ENCODE measurements at places on chromosomes 4 and X.

DNA sequence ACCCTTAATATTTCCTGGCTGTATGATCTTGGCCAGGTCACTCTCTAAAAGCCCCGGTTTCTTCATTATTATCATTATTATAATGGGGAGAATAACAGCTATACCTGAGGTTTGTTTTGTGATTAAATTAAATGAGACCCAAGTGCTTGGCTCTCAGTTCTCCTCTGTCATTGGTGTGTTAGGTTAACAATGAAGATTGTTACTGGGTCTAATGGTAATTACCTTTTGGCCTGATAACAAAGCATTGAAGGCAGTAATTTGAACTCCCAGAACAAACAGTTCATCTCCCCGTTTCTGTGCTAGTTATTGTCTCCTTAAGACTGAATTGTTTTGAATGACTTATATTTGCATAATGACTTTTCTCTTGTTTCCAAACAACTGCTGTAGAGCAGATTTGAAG lies 6.8 kb upstream of the ANAPC4 start:
- DNase-seq, result no peak

DNA sequence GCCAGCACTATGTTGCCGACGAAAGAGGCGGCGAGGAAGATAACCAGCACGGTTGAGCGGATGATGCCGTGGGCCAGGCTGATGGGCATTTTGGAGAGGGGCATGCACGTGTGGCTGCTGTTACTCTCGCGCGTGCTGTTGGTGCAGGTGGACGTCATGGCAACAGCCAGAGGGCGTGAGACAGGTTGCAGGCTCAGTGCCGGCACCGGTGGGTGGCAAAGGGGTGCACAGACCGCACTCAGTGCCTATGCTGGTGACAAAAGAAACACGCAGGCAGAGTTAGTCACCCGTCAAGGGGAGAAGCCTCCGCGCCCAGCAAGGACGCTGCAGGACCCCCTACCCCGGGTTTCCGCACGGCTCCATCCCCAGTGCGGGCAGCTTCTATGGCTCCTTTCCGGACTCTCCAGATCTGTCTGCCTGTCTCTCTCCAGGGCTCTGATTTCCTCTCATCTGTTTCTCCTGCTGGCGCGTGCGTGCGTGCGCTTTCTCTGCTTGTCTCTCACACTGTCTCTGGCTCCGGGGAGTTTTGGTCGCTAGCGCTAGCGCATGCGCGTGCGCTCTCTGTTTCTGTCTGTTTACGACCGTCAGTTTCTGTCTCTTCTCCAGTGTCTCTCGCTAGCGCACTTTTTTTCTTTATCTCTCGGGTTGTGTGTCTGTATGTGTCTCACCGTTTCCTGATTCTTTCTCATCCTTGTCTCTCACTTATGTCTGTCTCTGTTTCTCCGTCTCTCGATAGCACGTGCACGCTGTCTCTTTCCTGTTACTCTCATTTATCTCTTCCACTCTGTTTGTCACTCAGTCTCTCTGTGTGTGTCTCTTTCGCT lies 2.1 kb downstream of the GPR101 start:
- DNase-seq, result no peak

DNA sequence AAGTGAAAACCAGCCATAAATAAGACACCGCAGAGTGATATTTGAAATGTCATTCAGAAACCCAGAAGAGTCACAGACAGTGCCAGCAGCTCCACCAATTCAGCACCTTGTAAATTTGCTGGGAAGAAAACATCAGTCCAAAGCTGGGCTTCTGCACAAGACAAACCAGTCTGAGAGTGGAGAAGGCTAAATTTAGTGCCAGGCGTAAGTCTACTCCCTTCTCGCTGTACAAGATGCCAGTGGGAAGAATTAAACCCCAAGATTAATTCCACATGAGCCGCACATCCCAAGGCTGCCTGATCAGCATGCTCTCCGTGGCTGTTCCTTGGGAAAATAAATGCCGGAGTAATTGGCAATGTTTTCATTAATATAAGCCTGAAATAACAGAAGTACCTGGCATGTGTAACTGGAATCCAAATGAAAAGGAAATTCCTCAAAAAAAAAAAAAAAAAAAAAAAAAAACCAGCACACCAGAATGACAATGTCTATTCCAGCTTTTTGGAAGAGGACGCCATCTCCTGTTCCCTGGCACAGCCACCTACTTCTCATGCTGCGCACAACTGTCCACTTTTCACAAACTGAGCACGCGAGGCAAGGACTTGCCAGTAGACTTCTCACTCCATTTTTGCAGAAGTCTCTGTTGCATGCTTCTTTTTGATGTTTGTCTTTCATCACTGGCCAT lies 95.5 kb downstream of the NSUN7 start:
- no peak for DNase-seq

GRCh38 chr4:82293304-82293703 lies 80.5 kb downstream of the HNRNPD start:
- no peak for DNase-seq

- DNase-seq, result no peak
These were observed 441.6 kb downstream of the GBA3 start for GRCh38 chr4:23134331-23134730.

Data from cortex of kidney (tissue), 1 donor.